ENCODE measurements at places on chromosomes 1 and 21.

DNA sequence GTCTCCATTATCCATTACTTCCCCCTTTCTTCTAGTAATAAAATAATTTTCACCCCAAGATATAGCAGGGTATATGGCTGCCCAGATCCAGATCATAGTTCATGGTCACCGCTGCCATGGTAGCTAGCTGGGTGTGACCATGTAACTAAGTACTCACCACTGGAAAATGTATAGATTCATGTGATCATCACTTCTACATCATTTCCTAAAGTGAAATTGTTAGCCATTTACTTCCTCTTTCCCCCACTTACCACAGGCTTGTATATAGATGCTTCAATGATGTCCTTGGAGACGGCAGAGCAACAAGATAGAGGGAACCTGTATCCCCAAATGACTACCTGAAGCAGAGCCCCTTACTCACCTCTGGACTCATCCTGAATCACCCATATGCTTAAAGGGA lies 22.7 kb upstream of the EYA3 start:
- DNase-seq = no peak

- no peak for DNase-seq
These were observed 62.6 kb upstream of the COL6A1 start for GRCh38 chr21:45918835-45919447.

- DNase-seq = no peak
These were observed 858 bp upstream of the SUSD4 start for GRCh38 chr1:223364685-223365382.

DNA sequence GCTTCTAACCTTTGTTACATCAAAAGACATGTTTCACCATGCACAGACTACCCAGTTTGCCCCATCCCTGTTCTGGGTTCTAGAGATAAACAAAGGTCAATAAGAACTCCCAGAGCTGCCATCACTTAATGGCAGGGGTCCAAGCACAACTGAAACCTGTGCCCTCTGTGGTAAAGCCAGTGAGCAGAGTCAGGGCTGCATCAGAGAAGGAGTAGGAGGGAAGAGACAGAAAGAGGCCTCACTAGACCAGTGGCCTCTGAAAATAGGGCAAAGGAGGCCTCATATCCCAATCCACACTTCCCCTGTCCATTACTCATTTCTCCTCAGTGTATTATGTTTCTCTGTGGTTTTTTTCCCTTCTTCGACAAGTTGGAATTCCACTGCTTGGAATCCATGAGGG lies 10.2 kb downstream of the ATP1A2 start:
- no peak for DNase-seq

DNA sequence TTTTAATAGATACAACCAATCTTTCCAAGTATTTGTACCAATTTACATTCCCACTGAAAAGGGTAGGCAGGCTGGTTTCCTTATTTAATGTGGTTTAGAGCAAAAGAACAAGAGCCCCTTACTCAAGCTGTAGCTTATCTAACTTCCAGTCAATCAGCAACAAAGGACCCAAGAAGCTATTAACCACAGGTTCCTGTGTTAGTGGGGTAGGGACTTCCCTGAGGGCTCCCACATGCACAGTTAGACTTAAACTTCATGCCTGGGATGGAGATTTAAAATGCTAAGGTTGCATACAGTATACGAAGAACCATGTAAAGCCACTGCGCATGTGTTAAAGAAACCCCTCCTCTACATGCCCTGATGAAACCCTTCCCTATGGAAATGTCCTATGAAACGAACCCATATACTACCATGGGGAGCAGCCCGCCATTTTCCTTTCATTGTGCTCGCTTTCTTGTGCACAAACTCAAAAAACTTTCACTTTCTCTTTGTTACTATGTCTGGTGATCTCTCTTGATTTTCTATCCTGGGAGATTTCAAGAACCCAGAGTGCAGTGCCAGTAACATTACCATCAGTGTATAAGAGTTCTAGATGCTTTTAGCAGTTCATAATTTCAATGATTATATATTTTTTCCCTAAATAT lies 23.3 kb upstream of the ST6GALNAC5 start:
- no peak for DNase-seq

DNA sequence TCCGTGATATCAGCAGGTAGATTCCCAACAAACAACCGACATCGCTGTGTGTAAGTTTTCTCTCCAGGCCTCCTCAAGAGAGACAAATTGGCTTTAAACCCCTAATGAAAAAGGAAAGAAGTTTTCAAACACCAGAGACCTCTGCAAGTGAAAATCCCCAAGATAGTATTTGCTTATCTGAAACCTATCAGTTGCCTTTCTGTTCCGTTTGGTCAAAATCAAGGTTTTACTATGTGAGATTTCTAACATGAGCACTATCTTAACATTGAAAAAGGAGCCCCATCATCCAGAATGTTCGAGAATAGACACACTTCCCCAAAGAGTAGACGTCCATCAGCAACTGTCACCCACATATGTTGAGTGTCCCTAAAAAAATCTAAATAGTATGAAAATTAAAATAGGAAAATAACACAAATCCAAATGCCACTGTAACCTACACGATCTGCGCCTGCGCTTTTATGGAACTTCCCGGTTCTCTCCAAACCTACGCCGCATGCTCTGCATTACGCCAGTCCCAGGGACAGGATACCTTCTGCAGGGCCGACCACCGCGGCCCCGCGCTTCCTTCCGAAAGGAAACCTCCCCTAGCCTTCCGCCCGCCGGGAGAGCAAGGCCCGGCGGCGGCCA lies 1.4 kb downstream of the SFPQ start:
- DNase-seq = no peak

DNA sequence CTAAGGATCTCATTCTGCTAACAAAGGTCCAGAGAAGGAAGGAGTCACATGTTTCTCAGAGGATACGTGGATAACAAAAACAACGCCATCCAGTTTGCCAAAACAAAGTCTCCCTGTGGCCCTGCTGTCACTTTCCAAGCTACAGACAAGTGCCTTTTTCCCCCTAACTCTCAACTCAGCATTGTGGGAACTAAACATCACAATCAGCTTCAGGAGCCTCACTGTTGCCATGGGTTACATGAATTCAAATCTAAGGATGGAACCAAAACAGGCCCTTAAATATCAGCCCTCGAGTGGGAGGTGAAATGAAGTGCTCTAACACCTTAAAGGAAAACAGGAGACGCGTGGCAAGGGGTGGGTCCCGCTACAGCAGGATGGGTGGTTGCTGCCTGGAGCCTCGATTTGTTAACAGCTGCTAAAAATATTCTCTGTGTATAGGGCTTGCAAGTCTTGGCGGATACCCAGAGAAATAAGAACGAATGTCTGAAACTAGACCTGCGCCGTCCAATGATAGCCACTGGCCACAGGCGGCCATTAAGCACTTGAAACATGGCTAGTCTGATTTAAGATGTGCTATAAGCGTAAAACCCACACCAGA lies 66.4 kb upstream of the SOD1 start:
- no peak for DNase-seq

- DNase-seq = no peak
These were observed 185.8 kb downstream of the PCP4 start for GRCh38 chr21:40053007-40053406.

DNA sequence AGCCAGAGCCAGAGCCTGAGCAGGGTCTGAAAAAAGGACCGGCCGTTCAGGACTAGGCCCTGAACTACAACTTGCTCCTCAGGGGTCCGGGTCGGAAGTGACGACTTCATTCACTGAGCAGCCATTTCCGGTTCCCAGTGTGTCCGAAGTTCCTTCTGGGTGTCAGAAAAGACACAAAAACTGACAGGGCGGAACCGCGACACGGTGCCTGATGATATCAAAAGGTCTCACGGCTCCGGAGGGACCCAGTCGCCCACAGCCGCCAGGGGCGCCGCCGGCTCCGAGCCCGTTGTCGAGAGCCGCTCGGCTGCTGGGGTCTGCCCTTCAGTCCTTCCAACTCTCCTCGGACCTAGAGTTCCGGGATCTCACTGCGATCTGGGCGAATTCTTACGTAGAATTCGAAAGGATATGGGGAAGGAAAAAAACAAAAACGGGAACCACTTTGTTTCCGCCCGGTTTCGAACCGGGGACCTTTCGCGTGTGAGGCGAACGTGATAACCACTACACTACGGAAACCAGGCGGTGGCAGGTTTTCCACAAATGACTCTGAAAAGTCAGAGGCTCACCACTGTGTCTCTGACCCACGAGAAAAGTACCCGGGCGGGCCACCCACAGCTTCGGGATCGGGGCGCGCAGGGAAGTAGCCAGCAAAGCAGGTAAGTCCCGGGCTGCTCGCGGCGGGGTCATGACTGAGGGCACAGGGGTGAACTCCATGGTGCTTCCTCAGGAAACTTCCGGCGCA lies 31.8 kb upstream of the CFAP126 start:
- DNase-seq = peak; percentile 93

DNA sequence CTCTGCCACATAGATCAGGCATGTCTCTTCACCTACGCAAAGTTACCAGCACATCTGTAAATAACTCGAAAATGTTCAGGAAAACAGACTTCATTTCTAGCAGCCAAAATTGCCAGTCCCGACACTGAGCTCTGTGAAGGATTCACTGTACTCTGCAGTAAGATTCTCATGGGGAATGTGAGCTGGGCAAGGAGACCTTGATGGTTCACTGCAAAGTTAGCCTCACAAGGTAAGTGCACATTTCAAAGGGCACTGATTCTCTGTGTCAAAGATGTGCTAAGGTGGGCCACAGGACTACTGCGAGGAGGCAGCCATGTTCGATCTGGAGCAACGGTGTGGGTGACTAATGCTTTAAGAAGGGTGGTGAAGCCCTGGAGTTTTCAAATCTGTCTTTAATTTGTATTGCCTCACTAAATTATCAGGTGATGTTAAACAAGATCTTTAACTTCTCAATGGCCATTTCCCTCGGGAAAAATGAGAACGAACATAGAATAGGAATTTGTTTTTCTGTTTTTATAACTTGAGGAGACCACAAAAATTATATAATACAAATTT lies 25.2 kb downstream of the STPG1 start:
- DNase-seq = peak; percentile 15

DNA sequence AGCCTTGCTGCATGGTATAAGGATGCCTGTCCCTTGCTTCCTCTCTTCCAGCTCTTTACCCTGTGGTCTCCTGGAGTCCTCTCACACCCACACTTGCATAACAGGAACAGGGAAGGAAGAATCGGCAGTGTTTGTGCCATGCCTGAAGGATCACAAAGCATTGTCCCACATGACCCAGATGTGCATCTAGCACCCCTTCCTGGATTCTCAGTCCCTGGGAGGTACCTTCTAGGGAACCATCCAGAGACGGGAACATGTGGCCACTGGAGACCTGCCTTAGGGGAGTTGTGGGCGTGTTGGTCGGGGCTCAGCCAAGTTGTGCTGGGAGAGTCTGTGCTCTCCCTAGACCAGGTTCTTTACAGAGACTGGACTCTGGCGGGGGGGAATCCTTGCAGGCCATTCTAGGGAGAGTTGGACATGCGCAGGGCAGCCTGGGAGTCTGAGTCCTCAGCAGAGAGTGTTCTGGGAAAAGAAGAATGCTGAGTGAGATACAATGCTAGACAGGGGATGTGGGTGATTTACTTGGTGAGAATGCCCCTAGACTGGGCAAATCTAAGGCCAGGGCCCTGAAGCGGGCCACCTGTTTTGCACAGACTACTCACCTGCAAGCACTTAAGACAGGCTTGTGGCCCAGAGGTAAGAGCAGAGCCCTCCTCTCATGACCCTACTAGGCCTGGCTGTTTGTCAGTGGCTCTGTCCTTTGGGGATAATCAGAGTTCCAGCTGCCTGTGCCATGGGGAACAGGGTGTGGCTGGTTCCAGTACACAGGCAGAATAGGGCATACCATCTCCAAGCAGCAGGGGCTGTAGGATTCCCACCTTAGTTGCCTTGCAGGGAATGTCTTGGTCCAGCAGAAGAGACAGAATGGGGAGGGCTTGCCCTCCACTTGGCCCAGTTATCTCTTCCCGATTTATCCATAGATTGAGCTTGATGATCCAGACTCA lies 89.8 kb downstream of the MAN1C1 start:
- no peak for DNase-seq

GRCh38 chr1:35568975-35569395 lies 4.1 kb upstream of the TFAP2E start:
- peak; percentile 69 for DNase-seq

DNA sequence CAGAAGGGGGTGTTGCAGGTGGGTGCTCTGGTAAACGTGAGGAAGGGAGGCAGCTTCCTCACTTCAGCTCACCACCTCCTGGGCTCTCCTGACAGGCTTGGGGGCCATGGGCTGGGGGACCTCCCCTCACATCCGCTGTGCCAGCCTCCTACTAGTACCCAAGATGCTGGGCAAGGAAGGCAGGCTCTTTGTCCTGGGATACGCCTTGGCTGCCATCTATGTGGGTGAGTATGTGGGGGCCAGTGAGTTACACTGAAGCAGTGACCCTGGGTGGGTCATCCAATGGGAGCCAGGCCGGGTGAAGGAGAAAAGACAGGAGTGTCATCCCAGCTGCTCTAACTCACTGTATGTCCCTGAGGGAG lies 5.7 kb downstream of the DCST1 start:
- DNase-seq = no peak

DNA sequence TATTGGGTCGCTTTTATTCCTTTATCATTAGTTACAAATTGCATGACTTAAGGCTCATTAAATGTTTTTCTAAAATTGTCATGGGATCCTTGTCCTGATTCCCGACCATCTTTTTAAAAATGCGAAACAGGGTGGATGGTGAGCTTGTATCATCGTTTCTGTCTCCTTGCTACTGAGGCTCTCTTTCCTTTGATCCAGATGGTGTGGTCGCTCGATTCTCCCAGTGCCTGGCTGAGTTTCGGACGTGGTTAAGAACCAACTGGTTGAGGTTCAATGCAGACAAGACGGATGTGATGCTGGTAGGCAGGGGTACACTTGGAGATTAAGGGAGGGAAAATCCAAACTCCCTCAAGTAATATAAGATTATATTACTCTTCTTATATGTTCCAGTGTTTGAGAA lies 1.2 kb downstream of the MIER1 start:
- DNase-seq = peak; percentile 29

GRCh38 chr1:242245255-242245654 lies 246.4 kb upstream of the MAP1LC3C start:
- DNase-seq = no peak

- DNase-seq = no peak
These were observed 2.9 kb upstream of the RBBP5 start for GRCh38 chr1:205124726-205125125.

- DNase-seq = no peak
These were observed 7.5 kb upstream of the PROK1 start for GRCh38 chr1:110443451-110443850.

DNA sequence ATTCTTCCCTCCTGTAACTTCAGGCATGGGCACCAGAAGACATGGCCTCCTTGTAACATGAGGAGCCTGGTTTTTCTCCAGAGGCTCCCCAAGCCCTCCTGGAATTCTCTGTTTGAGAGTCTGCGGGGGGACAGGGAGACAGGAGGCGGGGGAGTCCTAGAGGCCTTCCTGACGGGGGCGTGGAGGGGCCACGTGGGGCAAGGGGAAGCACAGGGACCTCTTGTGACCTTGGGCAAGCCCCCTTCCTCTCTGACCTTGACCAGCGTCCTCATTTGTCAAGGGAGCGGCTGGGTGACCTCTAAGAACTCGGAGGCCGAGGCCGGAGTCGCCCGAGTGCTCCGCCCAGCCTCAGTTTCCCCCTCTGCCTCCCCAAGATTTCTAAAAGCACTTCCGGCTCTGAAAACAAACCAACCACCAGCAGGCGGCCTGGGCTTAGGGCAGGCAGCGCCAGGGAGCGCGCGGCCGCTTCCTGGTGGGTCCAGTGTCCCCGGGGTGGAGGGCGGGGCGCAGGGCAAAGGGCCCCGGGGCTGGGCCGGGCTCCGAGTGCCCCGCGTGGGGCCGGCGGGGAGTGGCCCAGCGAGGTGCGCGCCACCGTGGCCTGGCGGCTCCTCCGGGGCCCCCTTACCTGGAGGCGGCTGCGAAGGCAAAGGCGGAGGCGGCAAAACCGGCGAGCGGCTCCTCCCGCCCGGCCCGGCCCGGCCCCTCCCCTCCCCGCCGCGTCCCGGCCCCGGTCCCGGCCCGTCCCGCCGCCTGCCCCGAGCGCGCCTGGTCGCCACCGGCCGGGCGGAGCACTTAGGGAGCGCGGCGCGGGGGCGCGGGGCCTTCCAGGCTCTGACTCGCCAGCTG lies at the start of gene TMCO4:
TSS of gene TMCO4 (minus strand) at position 687 of the 846 bp plus-strand sequence. CDS start 19,158 bp downstream, outside the sequence.
- DNase-seq = peak; percentile 87
